ENCODE measurements at places on chromosomes 7 and 10.

GRCh38 chr7:81333004-81333403 is 414.2 kb upstream of the SEMA3C start:
- DNase-seq = peak; percentile 2

DNA sequence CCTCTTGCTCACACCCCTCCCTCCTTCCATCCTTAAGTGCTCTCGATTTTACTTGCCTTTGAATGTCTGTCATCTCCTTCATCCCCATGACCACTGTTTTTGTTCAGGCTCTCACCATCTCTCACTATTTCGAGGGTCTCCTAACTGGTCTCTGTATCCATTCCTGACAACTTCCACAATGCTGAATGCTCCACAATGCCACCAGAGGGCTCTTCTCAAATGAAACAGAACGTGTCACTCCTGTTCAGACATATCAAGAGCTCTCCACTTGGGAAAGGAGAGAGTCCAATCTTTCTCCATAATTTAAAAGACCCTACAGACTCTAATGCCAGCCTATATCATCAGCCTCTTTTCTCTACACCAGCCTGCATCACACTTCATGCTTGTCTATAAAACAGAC is 9.0 kb upstream of the SLC13A1 start:
- DNase-seq = peak; percentile 46

GRCh38 chr7:130418306-130418705 is 22.5 kb downstream of the CEP41 start:
- no peak for DNase-seq

DNA sequence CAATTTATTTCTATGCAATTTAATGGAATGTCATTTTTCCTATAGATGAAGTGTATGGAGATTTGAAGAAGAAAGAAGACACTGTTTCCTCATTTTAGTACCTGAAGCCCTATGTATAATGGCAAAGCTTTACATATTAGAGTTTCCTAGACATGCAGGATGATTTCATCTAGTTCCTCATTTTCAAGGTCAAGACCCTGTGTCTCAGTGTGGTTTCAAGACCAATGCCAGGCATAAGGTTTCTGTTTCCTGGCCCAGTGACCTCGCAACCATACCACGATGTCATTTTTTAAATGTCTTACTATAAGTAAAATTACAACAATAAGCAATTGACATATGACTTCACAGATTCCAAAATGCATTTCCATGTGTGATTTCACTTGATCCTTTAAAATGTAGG is 336.5 kb upstream of the PRKCQ start:
- no peak for DNase-seq

DNA sequence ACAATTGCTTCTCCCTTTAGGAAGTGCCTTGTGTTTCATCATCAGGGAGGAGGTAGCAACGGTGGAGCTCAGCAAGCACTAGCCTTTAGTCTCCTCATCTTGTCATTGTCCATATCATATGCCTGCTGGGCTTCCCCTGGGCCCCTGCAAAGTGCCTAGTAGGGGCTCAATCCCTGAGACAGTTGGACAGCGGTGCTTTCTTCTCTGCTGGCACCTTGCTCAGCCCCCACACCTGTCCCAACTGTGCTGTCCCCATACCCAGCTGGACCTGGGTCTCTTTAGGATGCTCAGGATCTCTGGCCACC is 5.5 kb downstream of the SMARCD3 start:
- no peak for DNase-seq

- DNase-seq = peak; percentile 2
Measured at GRCh38 chr10:62076891-62077290, 175.4 kb downstream of the ARID5B start.

DNA sequence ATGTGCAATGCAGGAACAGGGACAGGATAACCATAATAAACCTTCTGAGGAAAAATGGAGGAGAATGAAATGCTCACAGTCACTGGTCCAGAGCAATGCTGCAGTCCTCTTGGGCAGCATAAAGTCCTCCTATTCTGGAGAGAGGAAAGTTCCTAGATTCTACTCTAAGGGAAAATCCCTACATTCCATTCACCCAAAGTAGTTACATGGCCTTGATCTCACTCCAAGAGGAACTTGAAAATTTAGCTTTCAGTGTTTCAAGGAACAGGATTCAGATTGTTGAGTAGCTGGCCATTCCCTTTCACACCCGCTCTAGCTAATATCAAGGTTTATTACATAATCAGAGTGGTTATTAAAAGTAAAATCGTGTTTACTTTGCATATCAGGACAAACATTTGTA is 168.3 kb downstream of the CHRM2 start:
- DNase-seq = no peak

DNA sequence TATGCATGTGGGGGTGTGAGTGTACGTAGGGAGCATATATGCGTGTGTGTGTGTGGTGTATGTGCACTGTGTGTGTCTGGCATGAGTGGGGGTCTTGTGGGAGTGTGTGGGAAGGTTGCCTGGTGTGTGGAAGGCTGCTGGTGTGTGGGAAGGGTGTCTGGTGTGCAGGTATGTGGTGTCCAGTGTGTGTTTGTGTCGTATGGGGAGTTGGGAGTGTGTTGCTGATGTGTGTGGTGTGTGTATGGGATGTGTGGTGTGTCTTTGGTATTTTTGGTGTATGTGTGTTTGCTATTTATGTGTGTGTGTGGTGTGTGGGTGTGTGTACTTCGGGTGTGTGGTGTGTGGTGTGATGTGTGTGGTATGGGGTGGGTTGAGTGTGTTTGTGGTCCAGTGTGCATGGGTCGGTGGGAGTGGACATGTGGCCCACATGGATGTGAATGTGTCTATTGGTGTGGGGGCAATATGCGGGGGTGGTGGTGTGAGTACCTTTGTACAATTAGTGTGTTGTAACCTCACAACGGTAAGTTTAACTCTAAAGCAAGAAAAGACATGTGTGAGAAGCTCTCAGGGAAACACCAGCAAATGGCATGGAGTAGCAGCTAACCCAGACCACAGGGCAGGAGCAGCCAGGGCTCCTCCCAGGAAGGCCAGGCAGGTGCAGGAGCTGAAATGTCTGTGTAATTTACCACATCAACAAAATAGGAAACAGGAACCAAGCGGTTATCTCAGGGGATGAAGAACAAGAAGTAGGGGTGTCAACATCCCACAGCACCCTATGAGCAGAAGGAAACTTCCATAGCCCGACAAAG is 11.9 kb downstream of the ANTXRL start:
- no peak for DNase-seq

- no peak for DNase-seq
Measured at GRCh38 chr7:143120691-143121405, 11.0 kb upstream of the PIP start.

- DNase-seq = no peak
Measured at GRCh38 chr7:74027683-74028320, at the start of gene ELN. Gene ELN (plus strand): TSS chr7:74028173. CDS start chr7:74028188, 15 bp downstream.

GRCh38 chr7:38539477-38540081 is 91.6 kb downstream of the AMPH start:
- DNase-seq = no peak

DNA sequence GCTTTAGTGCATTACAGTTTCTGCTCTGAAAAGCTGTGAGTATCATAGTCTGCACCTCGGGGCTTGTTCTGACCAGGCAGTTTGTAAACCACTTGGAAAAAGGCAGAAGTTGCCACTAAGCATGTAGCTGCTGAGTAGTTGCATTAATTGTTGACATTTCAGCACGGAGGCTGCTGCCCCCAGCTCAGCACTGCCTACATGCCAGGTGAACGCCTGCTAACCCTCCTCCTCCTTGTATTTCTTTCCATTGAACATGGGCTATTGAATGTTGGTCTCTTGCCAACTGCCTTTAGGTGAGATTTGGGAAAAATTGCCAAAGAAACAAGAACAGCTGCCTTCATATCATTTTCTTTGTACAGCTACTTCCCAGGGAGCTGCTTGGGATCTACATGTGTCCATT is 164.2 kb downstream of the RAPGEF5 start:
- DNase-seq = no peak

GRCh38 chr7:45582136-45582749 is 8.1 kb downstream of the ADCY1 start:
- DNase-seq = no peak

GRCh38 chr10:122648599-122649428 is 50.8 kb downstream of the C10orf120 start:
- peak; percentile 48 for DNase-seq

GRCh38 chr7:117014673-117015133 is 61.4 kb downstream of the ST7 start:
- no peak for DNase-seq

- peak; percentile 23 for DNase-seq
Measured at GRCh38 chr7:74254858-74255379, 720 bp upstream of the RFC2 start.

- DNase-seq = no peak
Measured at GRCh38 chr10:128440513-128441160, 314.4 kb upstream of the MKI67 start.

DNA sequence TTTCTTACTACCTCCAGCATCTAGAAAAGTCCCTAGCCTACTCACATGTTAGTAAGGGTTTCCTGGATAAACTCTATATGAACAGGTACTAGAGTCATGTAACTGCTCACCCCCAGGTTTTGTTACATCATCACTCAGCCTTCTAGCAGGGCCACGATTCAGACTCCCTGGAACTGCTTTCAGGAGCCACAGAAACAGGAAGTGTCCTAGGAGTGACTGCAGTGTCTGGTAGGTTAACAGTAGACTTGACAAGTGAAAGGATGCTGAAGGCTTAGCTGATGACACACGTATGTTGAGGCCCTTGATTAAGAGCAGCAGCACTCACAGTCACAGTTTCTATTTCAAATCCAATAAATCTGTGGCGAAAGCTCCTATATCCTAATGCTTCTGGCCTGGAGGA is 101.2 kb downstream of the DNMBP start:
- no peak for DNase-seq

DNA sequence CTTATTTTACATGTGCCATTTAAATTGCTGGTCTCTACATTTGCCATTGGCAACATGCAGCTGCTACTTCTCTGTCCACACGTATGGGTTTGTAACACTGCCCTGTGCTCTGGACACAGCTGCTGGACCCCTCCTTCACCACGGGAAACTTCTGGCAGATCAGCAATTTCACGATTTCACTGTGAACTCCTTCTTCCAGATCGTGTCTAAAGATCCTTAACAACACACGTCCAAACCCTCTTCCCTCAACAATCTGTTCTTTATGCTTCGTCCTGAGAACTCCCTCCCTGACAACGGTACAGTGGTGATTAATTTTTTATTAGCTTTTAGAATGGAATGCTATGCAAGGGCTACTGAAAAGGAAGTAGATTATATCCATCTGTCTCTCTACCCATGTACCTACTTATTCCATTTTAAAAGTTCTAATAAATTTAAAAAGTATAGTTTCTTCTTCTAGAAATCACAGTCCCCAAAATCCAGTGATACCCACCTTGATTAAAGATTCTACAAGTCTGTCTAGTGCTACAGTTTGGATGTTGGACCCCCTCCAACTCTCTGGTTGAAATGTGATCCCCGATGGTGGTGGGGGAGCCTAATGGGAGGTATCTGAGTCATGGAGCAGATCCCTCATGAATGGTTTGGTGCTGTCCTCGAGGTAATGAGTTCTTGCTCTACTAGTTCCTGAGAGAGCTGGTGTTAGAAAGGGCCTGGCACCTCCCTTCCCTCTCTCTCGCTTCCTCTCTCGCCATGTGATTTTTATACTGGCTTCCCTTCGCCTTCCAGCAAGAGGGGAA is 81.0 kb downstream of the KIAA1549 start:
- no peak for DNase-seq

GRCh38 chr7:47950714-47951113 is 2.4 kb upstream of the PKD1L1 start:
- no peak for DNase-seq

- peak; percentile 93 for DNase-seq
Measured at GRCh38 chr7:121547544-121548092, 151.5 kb upstream of the FAM3C start.

DNA sequence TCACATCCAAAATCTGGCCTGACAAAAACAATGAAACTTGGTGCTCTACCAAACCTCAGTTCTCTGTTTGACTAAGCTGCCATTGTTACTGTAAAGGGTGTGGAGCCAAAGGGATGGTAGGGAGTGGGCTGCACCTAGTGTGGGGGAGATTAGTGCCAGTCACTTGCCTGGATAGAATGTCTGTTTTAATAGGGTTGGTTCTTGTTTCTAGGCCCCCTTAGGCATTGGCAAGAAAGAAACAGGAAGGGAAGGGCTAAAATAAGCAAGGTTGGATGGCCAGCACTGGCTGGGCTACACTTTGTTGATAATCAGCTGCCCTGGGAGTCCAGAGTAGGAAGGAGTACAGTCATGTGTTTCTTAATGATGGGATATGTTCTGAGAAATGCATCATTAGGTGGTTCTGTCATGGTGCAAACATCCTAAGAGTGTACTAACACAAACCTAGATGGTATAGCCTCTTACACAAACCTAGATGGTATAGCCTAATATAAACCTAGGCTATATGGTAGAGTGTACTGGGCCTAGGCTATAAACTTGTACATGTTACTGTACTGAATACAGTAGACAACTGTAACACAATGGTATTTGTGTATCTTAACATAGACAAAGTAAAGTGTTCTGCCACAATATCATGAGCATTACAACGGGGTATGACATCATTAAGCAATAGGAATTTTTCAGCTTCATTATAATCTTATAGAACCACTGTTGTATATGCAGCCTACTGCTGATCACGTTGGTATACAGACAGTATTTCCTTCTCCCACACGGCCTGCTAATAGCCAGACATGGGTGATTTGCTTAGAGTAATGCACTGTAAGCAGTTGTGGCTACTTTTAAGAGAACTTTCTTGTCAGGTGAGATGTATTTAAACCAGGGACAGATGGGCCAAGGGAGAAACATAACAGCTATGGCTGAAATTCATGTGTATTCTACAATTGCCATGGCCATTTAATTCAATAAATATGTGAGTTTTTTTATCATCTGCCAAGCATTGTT is 15.4 kb downstream of the BBIP1 start:
- no peak for DNase-seq

- DNase-seq = no peak
Measured at GRCh38 chr7:18140943-18141342, 113.3 kb upstream of the PRPS1L1 start.

GRCh38 chr10:106947643-106948042 is 216.9 kb downstream of the SORCS1 start:
- no peak for DNase-seq

- no peak for DNase-seq
Measured at GRCh38 chr7:8094164-8095140, 125.9 kb downstream of the GLCCI1 start.

DNA sequence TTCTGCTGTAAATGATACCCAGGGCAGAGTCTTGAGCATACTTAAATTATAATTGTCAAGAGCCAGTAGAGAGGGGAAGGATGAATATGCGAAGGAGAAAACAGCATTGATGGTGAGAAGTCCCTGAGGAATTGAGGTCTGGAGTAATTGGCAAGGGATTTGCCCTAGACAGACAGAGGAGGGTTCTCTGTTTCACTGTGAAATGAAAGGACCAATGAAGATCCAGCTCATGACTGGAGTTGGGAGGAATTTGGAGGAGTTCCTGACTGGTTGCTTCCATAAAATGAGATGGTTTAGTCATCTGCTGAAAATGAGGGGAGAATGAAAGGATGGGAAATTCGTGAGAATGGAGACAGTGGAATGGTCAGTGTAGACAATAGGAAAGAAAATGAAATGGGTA is 6.8 kb downstream of the PRPF18 start:
- no peak for DNase-seq

DNA sequence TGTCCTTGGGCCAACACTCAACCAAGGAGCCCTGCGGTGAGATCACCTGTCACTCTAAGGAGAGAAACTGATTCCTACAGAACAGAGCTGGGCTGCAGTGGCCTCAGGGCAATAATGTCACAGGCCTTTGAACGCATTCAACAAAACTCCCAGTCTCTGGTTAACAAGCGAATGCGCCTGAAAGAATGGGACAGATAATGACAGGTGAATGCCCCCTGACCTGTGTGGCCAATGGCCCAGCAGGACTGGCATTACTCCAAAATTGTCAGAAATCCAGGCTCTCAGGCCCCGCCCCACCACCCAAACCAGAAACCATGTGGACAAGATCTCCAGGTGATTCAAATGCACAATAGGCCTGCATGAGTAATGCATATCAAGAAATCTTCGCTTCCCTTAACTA is 277.7 kb upstream of the KLF6 start:
- DNase-seq = no peak
